CD8-positive, alpha-beta memory T cell (primary cell): ENCODE measurements at places on chromosomes 3 and 15.

DNA sequence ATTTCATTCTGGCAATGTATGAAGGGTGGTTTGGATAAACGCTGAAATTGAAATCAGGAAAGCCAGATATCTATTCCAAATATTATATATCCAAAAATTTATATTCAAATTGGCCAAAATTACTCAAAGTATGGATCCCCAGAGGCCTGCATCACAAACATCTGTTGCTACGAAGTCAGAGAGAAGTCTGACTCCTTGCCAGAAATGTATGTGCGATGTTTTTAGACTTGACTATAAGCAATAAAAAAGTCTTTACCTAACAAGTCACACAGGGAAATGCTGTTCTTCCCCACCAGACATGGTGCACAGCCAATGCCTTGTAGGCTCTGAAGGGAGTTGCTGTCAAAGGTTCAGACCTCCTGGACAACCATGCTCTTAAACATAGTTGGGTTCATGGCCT is 533.1 kb downstream of the OTOL1 start:
- DNase-seq, result no peak

GRCh38 chr3:46848271-46849044 is 14.8 kb downstream of the MYL3 start:
- no peak for DNase-seq

GRCh38 chr3:16817197-16817596 is 67.6 kb upstream of the PLCL2 start:
- DNase-seq, result no peak

DNA sequence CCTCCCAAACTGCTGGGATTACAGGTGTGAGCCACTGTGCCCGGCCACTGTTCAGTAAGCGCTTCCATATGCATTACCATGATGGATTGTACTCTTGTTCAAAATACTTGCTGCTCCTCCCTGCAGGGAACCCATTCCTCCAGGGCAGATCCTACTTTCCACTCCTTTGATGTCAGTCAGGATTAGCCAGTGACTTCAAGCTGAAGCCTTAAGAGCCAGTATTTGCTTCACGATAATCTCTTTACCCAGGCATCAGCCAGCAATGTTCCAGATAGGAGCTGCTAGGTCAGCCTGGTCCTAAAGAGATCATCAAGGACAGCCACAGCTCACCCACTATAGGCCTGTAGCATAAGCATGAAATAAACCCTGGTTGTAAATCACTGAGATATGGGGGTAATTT is 96.5 kb upstream of the UBE2E2 start:
- no peak for DNase-seq

- DNase-seq, result no peak
These were observed 314 bp upstream of the TMED3 start for GRCh38 chr15:79310612-79310984.

GRCh38 chr15:76330080-76330680 is 6.4 kb upstream of the ISL2 start:
- no peak for DNase-seq
